ENCODE measurements at places on chromosomes 4 and X.

DNA sequence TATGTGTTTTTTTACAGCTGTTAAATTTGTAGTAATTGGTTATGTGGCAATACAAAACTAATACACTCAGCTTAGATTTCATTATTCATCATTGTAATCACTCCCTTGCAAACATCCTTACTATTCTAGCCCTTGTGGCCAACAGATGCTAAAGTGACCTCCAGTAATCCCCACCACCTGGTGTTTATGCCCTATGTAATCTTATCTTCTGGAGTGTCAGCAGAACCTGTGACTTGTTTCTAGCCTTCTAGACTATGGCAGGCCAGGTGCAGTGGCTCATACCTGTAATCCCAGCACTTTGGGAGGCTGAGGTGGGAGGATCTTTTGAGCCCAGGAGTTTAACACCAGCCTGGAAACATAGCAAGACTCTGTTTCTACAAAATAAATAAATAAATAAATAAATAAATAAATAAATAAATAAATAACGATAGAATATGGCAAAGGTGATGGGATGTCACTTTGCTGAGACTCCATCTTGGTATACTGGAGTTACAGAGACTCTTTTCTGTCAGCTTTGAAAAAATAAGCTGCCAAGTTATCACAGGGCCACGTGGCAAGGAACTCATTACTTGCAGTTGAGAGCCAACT, 12.3 kb upstream of the TSR2 start:
- H3K36me3 ChIP-seq: no peaks in the 10 kb centered on the region
- no peak overlapping the region for H3K27ac ChIP-seq
- no peak for DNase-seq
- H3K27me3 ChIP-seq: no peaks in the 10 kb centered on the region
- H3K4me3 ChIP-seq: no peak overlapping the region

GRCh38 chrX:115400960-115401359, 111.4 kb downstream of the LUZP4 start:
- H3K4me1 ChIP-seq: no peaks in the 10 kb centered on the region
- H3K36me3 ChIP-seq: no peaks in the 10 kb centered on the region
- no peak overlapping the region for H3K27ac ChIP-seq
- no peak overlapping the region for H3K4me3 ChIP-seq
- H3K27me3 ChIP-seq: peaks cover 12% of the 10 kb centered on the region

DNA sequence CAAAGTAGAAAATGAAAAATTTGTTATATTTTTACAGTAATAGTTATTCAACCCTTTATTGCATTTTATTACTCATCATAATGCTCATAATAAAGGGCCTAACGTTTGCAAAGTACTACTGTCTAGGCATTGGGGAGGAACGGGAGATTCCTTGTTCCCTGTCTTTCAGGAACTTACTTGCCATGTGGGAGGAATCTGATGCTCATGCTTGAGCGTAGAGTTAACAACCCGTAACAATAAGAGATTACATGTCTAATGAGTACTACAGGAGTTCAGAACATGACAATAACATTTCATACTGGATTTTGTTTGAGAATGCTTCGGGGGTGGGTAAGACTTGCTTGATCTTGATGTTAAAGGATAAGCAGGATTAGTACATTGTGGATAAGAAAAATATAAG, 2.9 kb downstream of the CCSER1 start:
- no peak for DNase-seq
- no peak overlapping the region for H3K4me3 ChIP-seq
- H3K4me1 ChIP-seq: peaks cover 10% of the 10 kb centered on the region
- H3K27me3 ChIP-seq: no peaks in the 10 kb centered on the region
- no peak overlapping the region for H3K27ac ChIP-seq

GRCh38 chr4:43481526-43481925, 589.0 kb downstream of the GRXCR1 start:
- H3K4me3 ChIP-seq: no peak overlapping the region
- H3K27me3 ChIP-seq: no peaks in the 10 kb centered on the region
- no peaks in the 10 kb centered on the region for H3K4me1 ChIP-seq
- no peak for DNase-seq

DNA sequence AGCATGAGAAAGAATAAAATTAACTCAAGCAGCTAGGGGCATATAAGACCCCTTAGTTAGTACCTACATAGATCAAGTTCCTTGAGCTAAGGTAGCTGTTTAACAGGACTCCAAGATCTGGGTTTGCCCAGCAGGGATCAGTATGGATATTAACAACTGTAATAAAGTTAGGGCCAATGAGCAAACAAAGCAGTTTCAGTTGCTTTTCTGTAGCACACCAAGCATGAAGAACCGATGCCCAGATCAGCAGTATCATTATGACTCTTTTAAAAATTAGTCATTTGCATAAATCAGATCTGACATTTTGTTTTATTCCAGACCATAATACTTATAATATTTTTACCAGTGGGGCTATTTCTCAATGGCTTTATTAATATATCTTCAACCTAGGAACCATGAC, 80.9 kb downstream of the C4orf33 start:
- no peaks in the 10 kb centered on the region for H3K4me1 ChIP-seq
- no peaks in the 10 kb centered on the region for H3K36me3 ChIP-seq
- H3K27me3 ChIP-seq: no peaks in the 10 kb centered on the region
- no peak for DNase-seq
- H3K27ac ChIP-seq: no peak overlapping the region
